ENCODE measurements at places on chromosomes 5 and 9.

DNA sequence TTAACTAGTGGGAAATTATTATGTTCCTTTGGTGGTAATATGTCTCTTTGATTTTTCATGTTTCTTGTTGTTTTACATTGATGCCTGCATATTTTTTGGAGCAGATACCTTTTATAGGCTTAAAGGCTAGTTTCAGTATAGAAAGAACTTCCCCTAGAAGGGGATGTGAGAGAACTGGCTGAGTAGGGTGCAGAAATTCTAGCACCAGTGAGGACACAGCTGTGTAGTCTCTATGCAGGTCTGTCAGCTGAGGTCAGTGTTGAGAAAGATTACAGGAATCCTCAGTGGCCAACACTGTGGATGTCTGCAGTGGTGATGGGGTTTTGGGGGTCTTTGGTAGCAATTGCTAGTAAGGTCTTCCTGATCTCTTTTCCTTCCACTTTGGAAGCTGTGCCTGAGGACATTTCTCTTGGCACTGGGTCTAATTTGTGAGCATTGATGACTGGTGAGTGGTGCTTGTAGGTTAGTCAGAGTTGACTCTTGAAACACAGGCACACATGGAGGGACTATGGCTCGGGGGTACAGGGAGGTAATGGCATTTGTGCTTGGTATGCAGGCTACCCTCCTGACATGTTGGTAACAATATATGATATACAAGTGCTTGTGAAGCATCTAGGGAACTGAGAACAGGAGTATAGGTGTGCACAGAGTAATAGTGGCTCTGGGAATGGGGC, 221.4 kb downstream of the SPATA31D1 start:
- DNase-seq, result no peak

- DNase-seq, result no peak
Measured at GRCh38 chr5:95317687-95318086, 32.8 kb upstream of the MCTP1 start.

DNA sequence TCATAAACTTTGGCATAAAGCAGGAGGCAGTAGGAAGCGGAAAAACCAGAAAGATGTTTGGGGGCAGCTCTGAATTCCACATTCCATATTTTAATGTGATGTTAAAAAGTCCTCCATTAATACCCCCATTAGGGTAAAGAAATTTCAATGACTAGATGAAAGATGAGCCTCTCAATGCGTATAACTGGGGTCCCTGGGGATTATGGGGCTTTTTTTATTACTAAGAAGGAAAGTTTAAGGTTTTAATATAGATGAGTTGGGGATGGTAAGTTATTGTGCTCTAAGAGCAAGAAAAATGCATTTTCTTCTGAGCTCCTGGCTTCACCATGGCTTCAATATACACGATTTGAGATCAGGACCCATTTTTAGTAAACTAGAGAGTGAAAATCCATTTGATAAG, 321.9 kb downstream of the CDK5RAP2 start:
- DNase-seq, result no peak

DNA sequence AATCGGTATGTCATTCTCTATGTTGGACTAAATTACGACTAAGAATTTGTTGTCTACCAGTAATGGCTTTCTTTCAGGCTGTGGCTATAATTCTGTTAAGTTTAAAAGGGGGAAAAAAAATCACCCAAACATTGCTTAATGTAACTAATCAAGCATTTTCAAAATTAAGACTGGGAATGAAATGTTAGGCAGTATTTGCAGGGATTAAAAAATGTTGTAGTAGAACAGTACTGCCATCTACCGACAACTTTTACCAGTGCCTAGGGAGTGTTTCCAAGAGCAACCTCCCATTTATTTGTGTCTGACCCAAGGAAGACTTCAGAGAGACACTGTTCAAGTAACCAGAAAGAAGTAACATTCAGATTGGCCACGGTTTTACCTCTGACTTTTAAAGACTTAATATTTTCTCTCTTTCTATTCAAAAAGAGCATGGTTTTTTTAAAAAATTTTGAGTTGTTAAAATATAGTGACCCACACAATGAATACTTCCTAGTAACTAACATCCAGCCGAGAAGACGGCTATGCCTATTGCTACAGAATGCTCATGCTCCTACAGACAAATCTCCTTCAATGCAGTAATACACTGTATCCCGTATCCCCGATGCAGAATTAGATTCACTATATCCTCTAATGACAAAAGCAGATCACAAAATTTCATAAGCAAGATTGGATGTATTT, 92.4 kb downstream of the ARL15 start:
- DNase-seq, result peak; percentile 25

DNA sequence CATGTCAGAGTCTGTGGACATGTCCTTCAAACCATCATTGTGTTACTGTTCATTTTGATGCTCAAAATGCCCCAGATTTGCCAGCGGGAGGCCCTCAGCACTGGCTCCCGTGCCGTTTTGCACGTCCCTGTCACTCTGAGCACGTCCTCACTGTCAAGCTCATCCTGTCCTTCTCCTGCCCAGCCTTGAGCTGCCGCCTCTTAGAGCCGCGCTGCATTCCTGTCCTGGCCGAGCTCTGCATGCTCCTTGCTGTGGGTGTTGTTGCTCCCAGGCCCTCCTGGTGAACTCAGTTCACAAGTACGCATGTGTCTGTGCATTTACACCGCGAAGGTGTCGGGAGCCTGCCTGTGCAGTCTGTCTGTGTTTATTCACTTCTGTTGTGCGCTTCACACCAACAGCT, 62.2 kb downstream of the WNK2 start:
- no peak for DNase-seq

DNA sequence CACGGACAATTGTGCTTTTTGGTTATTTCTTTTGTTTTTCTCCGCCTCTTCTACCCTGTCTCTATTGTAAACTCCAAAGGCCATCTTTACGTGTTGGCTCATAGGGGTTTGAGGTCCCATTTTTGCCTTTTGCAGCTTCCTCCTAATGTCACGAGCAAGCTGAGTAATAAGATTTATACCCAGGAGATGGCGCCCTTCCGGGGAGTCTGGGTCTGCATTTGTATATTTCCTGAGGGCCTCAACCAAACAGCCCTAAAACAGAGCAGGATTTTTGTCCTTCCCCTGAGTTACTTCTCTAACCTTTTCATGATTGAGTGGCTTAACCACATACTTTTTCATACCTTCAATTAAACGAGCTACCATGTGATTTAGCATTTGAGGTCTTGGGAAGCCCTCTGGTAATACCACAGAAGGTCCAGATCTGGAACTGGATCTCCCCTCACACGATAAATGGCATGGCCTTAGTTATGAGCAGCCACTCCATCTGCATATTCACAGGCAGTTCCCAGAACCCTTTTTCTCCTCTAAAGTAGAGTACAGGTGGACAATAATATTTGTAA, 11.2 kb upstream of the CFAP95 start:
- DNase-seq, result no peak

GRCh38 chr5:141920771-141921170, 2.9 kb upstream of the DELE1 start:
- no peak for DNase-seq

DNA sequence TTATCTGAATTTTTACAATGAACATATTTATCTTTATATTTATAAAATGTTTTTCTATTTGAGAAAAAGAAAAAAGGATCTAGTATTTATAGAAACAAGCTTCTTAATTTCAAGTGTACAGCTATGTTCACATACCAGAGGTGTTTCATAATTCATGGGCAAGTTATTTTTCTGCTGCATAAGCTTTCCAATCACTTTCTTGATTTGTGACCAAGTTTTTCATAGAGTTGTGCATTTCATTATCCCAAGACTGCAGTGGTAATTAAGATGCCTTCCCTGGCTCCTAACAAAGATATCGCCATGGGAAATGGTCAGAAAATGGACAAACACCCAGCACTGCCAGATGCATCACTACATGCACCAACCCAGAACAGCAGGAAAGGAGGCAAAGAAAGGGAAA, 124.6 kb downstream of the GNAQ start:
- no peak for DNase-seq

DNA sequence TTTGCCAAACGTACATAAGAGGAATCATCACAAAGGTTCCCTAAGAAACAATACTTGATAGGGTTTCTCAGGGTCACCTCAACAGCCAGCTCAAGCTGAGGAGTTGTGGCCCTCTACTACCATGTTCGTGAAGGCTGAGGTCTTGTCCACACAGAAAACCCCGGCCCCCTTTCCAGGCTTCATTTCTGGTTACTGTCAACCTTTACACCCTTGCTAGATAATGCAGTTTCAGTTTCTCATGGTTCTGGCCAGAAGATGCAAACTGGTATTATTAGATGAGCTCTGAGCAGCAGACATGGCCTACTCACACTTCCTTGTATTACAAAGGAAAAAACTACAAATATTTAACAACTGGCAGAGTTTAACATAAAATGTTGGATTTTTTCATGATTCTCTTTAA, 22.8 kb upstream of the KCNN2 start:
- no peak for DNase-seq

GRCh38 chr5:90015584-90016018, 394.0 kb downstream of the CETN3 start:
- DNase-seq, result no peak

DNA sequence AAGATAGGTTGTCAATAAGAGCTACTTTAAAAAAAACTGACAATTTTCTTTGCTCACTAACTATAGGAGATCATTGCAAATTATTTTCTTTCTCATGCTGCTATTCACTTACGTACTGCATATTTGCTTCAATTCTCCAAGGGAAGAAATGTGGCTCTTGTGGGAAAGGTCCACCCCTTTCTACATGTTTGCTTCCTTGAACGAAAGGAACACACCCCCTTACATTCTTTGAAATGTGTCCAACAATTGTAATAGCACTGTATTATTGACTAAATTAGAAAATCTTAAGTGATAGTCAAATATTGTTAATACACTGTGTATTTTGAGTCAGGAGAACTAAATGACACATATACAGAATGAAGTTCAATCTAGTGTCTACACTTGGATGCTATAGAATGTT, 5.2 kb downstream of the MEF2C start:
- no peak for DNase-seq

DNA sequence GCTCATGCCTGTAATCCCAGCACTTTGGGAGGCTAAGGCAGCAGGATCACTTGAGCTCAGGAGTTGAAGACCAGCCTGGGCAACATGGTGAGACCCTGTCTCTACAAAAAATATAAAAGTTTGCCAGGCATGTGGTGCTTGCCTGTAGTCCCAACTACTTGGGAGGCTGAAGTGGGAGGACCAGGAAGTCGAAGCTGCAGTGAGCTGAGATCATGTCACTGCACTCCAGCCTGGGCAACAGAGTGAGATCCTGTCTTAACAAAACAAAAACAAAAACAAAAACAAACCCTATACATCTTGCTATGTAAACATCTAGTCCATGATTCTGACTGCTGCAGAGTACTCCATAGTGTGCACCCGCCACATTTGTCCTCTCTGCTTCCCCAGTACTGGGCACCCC, 19.8 kb upstream of the PPP2CA start:
- DNase-seq, result no peak

DNA sequence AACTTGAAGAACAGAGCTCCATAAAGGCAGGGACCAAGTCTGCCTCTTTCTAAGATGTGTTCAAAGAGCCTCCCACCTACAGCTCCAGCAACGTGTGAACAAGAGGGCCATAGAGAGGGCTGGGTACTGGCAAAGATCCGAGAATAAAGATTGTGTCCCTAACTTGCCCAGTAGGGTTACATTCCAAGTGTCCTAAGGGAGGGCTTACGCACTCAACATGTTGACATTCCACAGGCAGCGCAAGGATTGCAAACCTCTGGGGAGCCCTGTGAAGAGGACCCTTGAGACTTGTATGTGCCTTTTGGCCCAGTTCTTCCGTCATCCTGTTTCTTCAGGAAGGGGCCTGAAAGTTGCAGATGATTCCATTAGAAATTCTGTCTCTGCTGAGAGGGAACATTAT, 48.2 kb upstream of the ENTREP1 start:
- DNase-seq, result no peak

- DNase-seq, result no peak
Measured at GRCh38 chr9:76608575-76609273, 149.7 kb downstream of the GCNT1 start.

GRCh38 chr9:133563291-133563796, 28.8 kb downstream of the ADAMTSL2 start:
- no peak for DNase-seq

DNA sequence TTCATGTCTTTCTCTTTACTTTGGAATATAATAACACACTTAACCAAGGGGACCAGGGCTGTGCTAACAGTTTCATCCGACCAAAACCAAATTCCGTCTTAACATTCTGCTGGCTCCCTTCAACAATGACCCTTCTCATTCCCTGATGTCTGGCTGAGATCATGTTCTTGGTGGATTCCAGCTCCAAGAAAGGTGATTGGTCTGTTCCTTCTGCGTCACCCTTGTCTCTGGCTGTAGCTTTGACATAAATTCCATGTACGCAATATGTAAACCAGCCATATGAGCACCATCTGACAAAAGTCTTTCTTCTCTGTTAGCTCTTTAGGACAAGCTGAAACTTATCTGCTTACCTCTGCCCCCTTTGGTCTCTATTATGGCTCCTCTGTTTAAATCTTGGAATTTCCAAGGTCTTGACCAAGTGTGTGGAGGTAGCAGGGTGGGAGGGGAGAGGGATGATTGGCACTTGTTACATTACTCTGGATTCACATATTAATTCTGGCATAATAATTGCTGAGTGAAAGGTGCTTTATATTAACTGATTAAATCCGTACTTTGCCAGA, 45.7 kb upstream of the HSD17B4 start:
- DNase-seq, result no peak
